HAP-1 (cell line): ENCODE measurements at places on chromosomes 6 and 20.

GRCh38 chr6:36676141-36677058 lies 2.1 kb upstream of the CDKN1A start:
- peak; percentile 32 for DNase-seq

- no peak for DNase-seq
These were observed 35.4 kb downstream of the MAN1A1 start for GRCh38 chr6:119313937-119314884.

GRCh38 chr20:53547664-53548239 lies 45.9 kb downstream of the ZNF217 start:
- peak; percentile 74 for DNase-seq

DNA sequence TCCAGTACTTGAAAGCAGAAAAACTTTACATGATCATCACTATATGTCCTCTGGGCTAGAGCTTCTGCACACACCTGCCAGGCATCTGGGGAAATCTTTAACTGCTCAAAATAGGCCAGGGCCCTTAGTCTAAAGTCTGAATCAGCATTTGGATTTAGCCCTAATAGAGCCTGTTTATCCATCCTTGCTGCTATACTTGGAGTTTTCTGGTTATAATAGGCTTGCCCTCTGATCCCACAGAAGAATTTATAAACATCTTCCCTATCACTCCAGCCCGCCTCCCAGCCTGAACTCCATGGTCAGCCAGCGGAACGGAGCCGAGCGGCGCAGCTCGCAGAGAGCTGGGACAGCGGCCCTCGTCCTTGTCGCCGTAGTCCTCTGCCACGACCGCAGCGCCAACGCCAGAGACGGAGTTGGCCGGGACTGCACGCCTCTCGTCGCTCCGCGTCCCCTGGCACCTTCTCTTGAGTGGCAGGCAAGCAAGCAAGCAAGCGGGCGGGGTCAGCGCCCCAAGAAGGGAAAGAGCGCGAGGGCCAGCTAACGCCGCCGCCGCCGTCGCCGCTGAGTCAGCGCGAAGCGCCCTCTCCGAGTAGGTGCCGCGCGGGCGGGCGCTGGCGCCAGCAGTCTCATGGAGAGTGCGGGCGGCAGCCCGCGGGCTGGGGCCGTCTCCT lies 25.4 kb upstream of the ASIP start:
- peak; percentile 66 for DNase-seq

DNA sequence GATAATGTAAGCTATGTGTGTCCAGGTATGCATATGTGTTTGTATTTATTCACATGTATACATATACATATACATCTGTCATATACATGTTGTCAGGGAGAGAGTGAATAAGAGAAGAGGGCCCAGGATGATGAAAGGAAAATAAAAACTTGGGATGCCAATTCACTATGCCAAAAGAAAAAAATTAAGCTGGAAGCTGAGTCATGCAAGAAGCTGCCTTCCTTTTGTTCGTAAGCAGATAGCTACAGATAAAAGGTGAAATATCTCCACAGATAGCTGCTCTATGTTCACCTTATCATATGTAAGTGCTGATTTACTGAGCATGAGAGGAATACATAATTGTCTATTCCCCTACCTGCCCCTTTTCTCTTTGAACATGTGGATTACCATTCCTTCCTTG lies 579.9 kb downstream of the EPM2A start:
- no peak for DNase-seq

DNA sequence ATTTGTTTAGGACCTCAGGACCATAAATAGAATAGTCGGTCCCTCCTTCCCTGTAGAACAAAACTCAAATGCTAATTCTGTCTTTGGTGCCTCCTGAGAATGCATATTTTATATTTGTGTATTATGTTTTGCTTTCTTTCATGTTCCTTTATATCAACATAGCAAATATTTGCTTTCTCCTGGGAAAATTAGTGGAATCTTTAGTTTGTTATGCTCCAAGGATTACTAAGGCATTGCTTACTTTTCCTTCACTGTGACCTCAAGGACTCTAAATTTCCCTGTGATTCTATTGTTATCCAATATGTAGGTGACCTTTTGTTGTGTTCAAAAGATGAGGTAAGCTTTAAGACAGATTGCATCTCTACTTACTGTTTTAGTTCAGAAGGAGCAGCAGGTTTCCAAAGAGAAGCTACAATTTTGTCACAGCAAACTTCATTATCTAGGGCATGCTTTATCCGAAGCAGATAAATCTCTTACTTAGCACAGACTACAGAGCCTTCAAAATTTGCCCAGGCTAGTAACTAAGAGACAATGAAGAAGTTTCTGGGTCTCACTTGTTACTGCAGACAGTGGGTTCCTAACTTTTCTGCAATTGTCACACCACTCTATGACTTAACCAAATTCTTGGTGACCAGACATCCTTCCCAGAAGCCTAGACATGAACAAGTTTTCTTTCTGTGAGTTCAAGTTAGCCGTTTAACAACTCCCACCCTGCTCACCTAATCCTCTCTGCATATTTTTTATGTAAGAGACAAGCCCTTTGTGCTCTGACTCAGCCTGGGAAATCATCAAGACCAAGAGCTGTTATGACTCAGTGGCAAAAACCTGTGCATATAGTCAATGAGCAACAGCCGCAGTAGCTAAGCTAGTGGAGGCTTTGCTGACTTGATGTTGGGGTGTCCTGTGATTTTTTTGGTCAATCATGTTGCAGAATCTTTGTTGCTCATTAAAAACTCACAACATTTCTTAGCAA lies 378.8 kb downstream of the QKI start:
- DNase-seq, result peak; percentile 81

DNA sequence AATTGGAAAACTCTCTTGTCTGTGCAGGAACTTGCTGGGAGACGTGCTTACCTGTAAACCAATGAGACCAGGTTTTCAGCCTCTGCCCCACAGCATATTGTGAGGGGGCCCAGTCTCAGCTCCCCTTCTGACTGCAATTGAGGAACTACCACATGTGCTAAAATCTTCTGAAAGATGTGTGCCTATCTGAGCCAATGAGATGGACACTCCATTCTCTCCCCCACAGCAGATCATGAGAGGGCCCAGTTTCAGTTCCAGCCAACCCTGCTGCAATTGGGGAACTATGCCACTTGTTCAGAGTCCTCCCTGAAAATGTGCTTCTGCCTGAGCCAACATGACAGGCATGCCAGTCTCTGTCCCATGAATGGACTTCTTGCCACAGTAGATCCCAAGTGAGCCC lies 20.9 kb upstream of the PI3 start:
- DNase-seq, result no peak

GRCh38 chr6:77466055-77466450 lies 2.8 kb upstream of the HTR1B start:
- peak; percentile 27 for DNase-seq

- DNase-seq, result no peak
These were observed 115.2 kb downstream of the PAK5 start for GRCh38 chr20:9723501-9724202.

DNA sequence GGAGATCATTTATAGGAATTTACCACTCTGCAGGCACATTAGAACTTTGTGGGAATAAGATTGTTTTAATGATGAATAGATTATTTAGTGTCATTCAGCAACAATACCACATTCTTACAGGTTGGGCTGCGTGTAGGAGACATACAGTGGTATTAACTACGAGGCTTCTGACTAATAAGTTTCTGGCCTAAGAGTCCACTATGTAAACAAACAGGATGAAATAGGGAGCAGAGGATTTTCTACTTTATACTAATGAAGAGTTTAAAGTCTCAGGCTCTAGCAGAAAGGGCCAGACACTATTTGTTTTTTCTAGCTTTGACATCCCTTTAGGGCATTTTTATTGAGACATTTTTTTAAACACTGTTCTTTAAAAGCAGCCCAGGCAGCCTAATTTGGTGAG lies 75.6 kb downstream of the SLC24A3 start:
- no peak for DNase-seq
